ENCODE measurements at places on chromosomes 2 and 18.
A peak's percentile ranks its signal among the peaks of the same experiment; 100 is the strongest.

- DNase-seq: no peak
Observed at GRCh38 chr2:26487192-26487591, 9.3 kb upstream of the OTOF start.

DNA sequence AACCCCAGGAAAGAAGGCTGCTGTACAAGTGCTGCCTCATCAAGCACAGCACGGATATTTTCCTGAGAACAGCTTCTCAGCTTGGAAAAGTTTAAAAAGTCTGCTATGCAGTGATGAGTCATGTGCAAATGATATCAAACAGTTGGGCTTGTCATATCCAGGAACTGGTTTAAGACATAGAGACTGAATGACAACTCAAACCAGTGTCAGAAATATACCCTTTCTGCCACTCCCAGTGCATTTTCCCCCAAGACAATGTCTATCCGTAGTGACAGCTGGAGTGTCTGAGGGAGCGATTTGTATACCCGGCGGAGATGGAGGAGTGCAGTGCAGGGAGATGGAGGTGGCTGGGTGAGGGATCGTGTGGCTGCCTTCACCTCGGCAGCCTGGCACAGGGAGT is 28.2 kb downstream of the SOX11 start:
- peak; percentile 41 for DNase-seq

DNA sequence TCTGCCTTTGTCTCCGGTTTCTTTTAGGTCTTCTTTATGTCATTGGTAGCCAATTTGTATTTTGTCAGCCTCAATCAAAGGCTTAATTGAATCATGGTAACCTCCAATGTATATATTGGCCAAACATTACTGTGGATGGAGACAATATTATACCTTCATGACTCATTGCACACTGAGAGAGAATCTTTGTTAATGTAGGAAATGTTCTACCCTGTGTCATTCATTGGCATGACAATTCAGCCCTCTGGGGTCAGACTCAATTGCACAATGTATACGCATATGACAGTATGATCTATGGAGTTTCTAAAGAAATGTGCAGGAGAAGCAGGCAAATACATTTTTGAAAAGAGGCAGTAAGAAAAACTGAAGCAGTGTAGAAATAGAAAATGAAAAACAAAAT is 162.6 kb downstream of the PDE11A start:
- DNase-seq: no peak

- DNase-seq: no peak
Observed at GRCh38 chr18:7608781-7609201, 41.7 kb downstream of the PTPRM start.

DNA sequence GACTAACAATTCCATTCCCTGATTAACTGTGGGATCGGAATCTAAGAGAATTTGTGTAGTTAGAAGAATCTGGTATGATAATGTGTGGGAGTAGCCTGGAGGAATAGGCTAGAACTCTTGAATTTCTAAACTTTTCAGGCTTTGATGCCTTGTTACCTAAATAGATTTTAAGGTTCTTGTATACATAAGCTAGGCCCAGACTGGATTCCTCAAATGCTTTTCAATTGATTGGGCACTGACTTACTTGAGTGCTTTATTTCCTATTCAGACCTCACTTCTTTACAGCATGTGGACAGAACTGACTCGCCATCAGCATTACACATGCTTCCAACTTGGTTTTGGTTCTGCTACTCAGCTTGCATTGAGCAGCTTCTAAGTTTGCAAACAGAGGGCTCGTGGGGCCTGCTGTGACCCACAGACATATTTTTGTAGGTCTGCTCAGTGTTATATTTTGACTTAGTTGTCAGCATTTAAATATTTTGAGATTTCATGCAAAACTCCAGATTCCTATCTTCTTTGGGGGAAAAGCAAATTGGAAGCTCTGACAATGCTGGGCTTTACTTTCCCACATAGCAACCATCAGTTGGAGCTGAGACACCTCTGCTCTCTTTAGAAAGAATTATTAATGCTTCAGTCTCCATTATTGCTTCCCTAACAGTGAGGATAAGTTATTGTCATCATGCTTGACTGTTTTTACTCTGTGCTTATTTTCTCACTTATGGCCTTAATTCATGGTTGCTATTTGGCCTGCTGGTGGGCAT is 5.7 kb downstream of the PARD3B start:
- DNase-seq: peak; percentile 44
